ENCODE measurements at places on chromosomes 11 and 22. TPM values are rescaled to one million over a fixed set of nuclear protein-coding genes. Genes with fewer than 3 reads are reported as not detected.

DNA sequence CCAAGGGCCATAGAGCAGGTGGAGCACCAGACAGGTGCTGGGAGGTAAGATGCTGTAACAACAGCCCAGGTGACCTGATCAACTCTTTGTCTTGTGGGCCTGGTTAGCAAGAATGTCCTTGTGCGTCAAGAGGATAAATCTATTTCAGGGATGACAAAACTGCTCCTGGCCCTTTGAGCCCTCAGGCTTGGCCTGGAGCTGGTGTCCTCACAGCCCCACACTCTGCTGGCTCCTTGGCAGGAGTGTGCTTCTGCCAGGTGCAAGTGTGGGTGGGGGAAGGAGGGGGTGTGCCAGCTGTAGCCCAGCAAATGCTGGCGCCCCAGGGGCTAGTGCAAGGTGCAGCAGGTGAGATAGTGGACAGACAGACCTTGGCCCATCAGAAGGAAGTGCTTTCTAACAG lies 19.5 kb downstream of the AMPD3 start:
- DNase-seq, result no peak

GRCh38 chr11:96287822-96288439 lies 55.1 kb downstream of the MAML2 start:
- DNase-seq, result no peak

- peak; percentile 67 for DNase-seq
Measured at GRCh38 chr11:64152841-64153691, 12.8 kb downstream of the MACROD1 start.

DNA sequence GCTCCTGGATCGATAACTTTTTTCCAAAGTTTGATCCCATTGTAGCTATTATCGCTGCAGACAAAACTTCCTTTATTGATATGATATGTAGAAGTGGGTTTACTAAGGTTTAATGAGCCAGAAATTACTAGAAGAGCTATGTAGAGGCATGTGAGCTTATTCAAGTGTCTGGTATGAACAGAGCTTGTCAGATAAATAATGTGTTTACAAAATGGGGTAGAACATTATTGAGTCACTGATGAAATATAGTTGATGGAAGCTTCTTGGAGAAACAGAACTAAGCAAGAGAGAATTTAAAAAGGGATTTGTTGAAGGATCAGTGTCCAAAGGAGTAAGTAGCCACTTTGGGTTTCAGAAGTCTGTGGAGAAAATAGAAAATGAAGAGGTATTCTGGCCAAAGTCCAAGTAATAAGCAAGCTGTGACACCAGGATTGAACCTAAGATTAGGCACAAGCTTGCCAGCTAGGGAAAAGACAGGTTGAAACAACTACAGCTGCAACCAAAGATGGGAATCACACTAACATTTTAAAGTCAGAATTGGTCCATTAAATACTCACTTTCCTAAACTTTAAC lies 104.3 kb downstream of the MAML2 start:
- DNase-seq, result no peak

DNA sequence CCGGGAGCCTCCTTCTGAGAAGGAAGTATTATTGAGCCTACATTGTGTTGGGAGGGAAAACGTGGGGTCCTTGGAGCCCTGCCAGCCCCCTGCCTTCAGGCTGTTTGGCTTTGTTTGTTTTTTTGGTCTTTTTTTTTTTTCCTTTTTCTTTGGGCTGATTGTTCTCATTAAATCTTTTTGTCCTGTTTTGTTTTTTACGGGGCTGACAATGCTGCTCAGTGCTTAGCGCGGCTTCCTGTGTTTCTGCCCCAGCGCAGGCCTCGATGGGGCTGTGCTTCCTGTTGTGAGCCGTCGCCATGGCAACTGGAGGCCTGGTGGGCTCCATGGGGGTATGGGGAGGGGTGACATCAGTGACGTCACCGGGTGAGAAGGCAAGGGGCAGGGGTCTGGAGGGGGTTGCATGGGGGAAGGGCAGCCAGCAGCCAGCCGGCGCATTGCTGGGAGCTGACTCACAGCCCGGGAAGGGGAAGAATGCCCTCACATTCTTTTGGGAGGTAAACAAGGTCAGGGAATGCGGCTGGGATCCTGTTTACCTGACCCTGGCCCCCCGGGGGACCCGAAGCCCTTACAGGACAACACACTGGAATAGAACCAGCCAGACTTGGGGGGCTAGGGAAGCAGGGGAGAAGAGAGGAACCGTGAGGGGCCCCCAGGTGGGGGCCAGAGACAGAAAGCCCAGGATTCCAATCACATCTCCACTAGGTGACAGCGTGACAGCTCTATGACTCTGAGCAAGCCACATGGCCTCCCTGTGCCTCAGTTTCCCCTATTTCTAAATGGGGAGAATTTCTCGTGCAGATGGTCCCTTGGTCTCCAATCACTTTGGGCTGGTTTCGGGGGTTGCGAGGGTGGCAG lies 22.2 kb upstream of the CBX7 start:
- DNase-seq, result peak; percentile 91

GRCh38 chr11:122910775-122911174 lies 28.2 kb downstream of the JHY start:
- DNase-seq, result no peak

DNA sequence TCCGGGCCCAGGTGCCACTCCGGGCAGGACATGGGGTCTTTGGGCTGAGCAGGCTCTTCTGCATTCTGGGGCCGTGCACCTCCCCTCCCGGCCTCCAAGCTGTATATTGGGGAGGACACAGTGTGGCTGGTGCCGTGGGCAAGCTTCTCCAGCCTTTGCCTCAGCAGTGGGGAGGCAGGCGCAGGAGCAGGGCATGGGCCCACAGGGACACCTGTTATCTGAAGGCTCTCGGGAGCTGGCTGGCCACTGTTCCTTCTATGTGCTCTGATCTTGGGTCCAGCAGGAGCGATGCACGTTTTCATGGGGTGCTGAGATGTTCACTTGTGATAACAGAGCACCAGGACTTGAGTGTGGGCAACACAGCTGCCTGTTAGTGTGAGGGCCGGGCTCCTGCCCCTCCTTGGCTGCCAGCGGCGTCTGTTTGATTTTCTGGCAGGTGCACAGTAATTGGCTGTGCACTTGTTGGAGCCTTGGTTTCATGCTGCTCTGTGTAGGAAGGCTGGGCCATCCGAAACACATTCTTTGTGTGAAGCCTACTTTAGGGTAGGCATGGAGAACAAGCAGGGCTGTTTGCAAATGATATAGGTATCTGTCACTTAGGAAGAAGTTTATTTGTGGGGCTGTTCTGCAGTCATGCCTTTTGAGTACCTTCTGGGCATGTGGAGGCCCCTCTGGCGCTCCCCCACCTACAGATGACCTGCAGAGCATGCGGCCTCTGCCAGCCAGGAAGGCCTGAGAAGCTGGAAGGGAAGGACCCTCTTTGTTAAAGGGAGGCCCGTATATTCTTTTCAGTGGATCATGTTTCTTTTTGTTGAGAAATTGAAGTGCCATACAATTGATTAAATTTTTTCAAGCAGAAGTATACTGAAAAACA lies 201.5 kb downstream of the TBC1D22A start:
- DNase-seq, result no peak

- no peak for DNase-seq
Measured at GRCh38 chr11:30697032-30697431, 110.9 kb upstream of the MPPED2 start.

- no peak for DNase-seq
Measured at GRCh38 chr11:72157131-72157530, 21.6 kb downstream of the FOLR3 start.

- no peak for DNase-seq
Measured at GRCh38 chr22:25383278-25383820, 163.9 kb downstream of the CRYBB2 start.

- DNase-seq, result no peak
Measured at GRCh38 chr11:2794968-2795322, 90.6 kb downstream of the CDKN1C start.

DNA sequence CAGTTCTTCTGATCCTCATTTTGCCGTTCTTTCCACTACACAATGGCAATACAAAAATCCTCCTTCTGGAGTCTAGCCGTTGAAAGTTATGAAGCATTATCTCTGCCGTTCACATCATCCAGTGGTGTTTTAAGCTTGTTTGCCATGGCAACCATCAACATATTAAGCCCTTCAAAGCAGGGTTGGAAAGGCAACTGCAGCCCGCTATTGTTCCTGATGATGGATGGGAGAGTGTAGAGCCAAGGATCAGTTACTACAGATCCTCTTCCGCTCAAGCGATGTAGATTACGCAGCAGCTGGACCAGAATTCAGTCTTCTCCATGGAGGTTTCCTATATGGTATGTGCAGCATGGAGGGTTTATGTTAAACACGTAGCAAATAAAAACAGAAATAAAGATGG lies 352.7 kb downstream of the NTM start:
- no peak for DNase-seq

DNA sequence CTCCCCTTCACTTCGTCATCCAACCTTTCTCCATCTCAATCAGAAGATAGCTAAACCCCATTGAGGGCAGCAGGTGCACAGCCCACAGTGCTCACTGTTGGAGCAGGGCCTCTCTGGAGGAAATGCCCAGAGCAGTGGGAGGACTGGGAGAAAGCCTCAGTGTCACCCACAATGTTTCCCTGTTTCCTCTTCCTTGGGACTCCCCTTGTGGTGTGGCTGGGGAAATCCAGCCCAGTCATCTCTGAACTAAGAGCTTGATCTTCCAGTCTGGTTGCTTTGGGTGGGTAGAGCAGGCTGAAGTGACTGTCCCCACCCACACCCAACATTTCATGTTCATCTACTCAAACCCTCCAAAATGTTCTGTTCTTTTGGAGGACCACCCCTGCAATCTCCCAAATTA lies 29.8 kb upstream of the EED start:
- no peak for DNase-seq

GRCh38 chr11:47376525-47377371 lies 1.6 kb downstream of the SPI1 start:
- DNase-seq, result peak; percentile 52

GRCh38 chr22:35276019-35276418 lies 18.7 kb downstream of the HMGXB4 start:
- DNase-seq, result no peak

GRCh38 chr11:13238879-13239514 lies 38.6 kb upstream of the BMAL1 start:
- no peak for DNase-seq

GRCh38 chr11:10481560-10482349 lies 26.7 kb downstream of the AMPD3 start:
- DNase-seq, result no peak

DNA sequence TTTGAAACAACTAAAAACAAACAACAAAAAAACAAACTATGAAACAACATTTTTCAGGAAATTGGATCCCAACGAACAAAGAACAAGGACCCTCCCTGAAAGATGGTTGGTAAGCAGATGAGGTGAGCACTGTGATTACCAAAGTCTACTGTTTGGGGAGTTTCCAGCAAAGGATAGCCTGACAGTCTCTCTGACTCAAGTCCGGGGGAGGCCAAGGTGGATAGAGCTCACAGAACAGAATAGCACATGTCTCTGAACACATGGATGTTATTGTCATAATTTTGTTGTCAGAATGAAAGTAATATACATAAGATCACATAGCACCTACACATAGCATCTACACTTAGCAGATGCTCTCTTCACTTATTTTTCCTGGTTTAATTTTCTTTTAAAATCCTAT lies 501.3 kb upstream of the TENM4 start:
- no peak for DNase-seq

GRCh38 chr11:132114185-132114584 lies 743.8 kb downstream of the NTM start:
- no peak for DNase-seq

GRCh38 chr11:17552041-17552355 lies 4.9 kb downstream of the OTOG start:
- no peak for DNase-seq

GRCh38 chr11:130070109-130070845 lies 583 bp downstream of the APLP2 start:
- peak; percentile 46 for DNase-seq

- peak; percentile 59 for DNase-seq
Measured at GRCh38 chr11:72585762-72586311, 88.4 kb downstream of the PDE2A start.

Gene CDC42BPG
- total RNA-seq, result 0.16 TPM

Gene PRR5L
- total RNA-seq, result 17.8 TPM

Gene CSNK1E
- 91.7 TPM for total RNA-seq

Gene SEPTIN5
- total RNA-seq, result 156 TPM

Gene OR4D5
- not detected for total RNA-seq

Gene C11orf87
- 0.11 TPM for total RNA-seq

Gene ALG12
- 15.8 TPM for total RNA-seq

Gene HSPB2
- total RNA-seq, result 20.9 TPM

Gene ACCS
- total RNA-seq, result 11.2 TPM

Gene VWCE
- total RNA-seq, result 1.5 TPM

Gene APOA4
- total RNA-seq, result not detected
